ENCODE measurements at places on chromosomes 12 and 14.

DNA sequence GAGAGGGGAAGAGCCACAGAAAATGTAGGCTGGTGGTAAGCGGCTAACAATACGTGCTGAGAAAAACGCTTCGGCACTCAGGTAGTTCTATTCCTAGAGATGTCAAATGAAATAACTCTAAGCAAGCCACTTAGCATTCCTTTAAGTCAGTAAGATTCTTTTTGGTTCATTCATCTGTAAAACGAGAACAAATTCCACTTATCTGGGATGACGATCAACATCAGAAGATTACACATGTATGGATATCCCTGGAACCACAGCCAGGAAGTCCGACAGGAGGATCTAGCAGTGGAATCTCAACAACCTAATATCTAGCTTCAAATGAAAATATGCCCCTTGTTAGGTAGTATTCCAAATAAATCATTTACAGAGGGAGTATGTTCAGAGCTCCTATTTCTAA, 74.6 kb upstream of the CDKN3 start:
- DNase-seq: no peak

GRCh38 chr12:117101953-117102799, 3.0 kb upstream of the TESC start:
- no peak for DNase-seq

- no peak for DNase-seq
These were observed 124.9 kb upstream of the ATXN7L3B start for GRCh38 chr12:74412606-74413230.

DNA sequence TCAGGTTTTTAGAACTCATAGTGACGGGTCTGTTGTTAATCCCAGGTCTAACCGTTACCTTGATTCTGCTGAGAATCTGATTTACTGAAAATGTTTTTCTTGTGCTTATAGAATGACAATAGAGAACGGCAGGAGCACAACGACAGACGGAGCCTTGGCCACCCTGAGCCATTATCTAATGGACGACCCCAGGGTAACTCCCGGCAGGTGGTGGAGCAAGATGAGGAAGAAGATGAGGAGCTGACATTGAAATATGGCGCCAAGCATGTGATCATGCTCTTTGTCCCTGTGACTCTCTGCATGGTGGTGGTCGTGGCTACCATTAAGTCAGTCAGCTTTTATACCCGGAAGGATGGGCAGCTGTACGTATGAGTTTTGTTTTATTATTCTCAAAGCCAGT, 34.4 kb downstream of the PSEN1 start:
- DNase-seq: no peak

- no peak for DNase-seq
These were observed 22.2 kb downstream of the TMEM30B start for GRCh38 chr14:61258985-61259384.

GRCh38 chr12:55996201-55996714, 818 bp upstream of the SUOX start:
- peak; percentile 37 for DNase-seq

GRCh38 chr12:11482955-11483354, 87.6 kb upstream of the PRB2 start:
- no peak for DNase-seq

DNA sequence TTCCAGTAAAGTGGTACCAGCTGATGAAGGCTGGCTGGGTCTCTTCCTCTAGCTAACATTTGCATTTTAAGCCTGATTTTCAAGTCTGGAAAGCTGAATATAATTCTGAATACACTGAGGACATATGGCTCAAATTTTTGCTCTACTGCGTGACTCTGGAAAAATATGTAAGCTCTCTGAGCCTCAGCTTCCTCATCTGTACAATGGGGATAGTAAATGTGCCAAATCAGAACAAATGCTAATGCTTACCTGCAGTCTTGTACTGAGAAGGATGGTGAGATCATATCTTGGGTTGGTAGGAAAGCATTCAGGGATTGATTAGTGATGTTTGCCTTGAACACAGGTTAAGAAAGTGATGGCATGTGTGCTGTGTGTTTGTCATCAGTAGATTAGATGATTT, 14.6 kb downstream of the HNF1A start:
- DNase-seq: no peak

- DNase-seq: no peak
These were observed 291.7 kb downstream of the RMST start for GRCh38 chr12:97754306-97754705.

DNA sequence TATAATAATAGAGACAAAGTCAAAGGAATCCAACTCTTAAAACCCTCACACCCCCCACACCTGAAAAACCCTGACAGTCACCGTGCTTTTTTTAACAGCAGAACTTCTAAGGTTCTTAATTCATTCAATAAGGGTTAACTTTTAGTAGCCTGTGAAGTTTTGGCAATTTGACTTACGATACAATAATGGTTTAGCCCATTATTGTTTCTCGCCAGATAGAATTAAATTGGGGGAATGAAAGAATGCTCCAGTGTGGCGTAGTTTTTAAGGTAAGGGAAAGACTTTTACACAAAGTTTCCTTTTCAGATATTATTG, 604 bp upstream of the MAGOHB start:
- DNase-seq: no peak

DNA sequence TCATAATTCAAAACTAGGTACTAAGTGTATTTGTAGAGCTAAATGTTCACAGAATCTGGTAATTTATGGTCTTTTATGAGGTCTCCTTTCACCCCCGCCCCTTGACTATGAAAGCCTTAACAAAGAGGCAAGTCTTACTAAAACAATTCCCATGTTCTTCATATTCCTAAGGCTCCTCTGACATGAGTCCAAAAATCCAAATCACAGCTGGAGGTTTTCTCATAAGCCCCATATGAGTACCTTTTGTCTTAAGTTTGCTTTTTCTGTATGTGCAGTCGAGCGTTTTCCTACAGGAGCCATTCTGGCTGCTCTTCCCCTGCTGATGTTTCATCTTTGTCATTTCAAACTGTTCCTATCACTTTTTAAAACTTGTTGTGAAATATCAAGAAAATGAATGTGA, 55.2 kb downstream of the SIX1 start:
- no peak for DNase-seq

DNA sequence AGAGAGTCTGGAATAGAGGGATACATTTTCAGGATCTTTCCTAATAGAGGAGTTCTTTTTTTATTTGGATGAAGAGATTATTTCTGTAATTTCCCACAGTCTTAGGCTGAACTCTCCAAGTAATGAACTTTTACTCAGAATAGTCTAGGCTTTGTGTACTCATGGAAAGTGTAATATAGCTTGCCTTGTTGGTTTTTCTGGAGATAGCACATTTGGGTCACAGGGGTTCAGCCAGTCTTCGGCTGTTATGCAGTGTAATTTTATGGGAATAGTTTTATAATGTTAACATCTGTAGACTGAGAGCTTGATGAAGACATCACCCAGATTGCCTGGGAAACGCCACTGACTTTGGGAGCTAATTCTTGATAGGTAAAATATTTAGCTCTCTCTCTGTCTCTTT, 450.8 kb downstream of the RAD51B start:
- no peak for DNase-seq

- no peak for DNase-seq
These were observed 15.6 kb downstream of the ABHD12B start for GRCh38 chr14:50887476-50887875.

DNA sequence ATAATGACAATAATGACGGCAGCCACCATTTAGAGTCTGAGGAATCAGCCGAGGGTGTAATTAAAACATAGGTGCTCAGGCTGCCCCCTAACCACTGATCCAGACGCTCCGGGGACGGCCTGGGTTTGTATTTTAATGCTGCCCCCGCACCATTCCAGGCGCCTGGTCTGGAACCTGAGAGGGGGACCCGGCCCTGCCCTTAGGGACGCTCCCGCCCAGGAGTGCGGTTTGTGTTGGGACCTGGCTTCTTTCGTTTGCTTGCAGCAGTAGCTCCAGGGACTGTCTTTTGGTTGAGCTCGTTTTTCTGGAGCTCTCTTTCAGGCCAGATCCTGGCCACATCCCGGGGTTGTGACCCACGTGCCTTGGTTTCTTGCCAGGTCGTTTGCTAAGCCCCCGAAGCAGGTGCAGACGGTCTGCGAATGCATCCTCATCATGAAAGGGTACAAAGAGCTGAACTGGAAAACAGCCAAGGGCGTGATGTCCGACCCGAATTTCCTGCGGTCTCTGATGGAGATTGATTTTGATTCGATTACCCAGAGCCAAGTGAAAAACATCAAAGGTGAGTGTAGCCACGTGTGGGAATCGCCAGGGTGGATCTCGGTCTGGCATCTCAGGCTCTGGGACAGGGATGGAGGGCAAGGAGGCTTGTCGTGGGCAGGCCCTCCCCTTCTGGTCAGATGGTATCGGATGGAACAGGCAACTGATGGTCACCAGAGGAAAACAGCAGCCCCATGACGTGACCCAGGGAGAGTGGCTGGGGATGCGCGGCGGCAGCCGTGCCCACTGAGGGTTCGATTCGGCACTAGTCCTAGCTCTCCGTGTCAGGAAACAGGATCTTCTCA, 63.5 kb downstream of the CCDC92 start:
- no peak for DNase-seq

- no peak for DNase-seq
These were observed 1.9 kb upstream of the BCL11B start for GRCh38 chr14:99273766-99274345.

DNA sequence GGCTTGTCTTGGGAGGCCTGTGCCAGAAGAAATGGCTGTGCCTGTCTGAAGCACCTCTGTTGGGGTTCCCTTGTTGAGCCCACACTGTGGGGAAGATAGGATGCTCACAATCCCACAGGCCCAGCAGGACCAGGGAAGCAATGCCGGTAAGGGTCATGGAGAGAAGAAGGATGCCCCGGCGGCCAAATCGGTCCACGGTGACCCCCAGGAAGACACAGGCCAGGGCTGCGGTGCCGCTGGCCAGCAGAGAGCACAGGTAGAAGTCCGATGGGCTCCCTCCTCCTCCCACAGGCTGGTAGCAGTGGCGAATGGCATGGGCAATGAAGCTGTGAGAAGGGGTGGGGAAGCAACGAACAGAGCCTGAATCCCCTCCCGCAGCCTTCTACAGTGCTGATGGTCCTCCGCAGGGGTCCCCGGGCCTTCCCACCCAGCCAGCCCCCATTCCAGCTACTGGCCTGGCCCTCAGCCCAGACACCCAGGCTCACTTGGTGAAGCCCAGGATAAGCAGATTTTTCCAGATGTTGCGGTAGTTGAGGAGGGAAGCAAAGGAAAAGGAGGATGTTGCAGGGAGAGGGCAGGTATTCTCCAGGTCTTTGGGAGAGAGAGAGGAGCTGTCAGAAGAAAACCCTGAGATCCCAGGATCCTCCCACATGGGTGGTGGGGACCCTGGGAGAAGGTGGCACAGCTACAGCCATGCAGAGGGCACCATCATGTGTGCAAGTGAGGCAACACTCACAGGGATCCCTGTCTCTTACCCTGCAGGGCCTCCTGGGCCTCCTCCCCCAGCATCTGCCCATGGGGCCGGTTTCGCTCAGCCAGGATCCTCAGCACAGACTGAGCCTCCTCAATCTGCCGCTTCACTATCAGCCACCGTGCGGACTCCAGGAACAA, 5.0 kb downstream of the SLC22A17 start:
- no peak for DNase-seq

- DNase-seq: no peak
These were observed 200.7 kb upstream of the FOXN3 start for GRCh38 chr14:89617481-89618329.

DNA sequence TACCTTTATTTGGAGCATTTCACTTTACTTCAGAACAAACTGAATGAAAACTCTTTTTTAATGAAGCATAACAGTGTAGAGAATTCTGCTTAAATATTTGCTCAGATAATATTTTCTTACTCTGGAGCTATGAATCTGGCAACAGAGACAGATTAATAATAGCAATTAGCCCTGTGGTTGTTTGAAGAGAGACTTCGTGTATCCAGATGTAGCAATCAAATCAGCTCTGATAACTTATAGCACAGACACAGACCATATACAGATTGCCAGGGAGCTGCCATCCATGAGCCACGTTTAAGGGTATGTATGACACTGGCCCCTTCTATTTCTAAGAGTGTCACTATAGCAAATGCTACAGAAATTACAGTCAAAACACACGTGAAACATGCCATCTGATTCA, 146.6 kb downstream of the EXOC5 start:
- no peak for DNase-seq

- DNase-seq: no peak
These were observed 1.8 kb downstream of the KITLG start for GRCh38 chr12:88578276-88579160.

DNA sequence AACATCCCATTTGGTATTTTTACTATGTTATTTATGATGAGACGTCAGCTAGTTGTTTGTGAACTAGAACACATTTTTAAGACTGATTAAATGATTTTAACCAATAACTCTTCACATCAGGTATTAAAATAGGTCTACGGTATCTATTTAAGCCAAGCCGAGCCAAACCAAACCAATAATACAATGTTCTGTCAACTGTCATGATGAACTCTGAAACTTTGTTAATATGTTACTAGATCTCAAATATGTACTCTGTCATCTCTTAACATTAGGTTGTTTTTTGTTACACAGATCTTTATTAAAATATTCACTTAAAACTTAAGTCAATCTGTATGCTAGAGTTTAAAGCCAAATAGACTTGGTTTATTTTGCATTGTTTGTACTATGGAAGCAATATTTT, 1.0 kb downstream of the ART4 start:
- DNase-seq: no peak

DNA sequence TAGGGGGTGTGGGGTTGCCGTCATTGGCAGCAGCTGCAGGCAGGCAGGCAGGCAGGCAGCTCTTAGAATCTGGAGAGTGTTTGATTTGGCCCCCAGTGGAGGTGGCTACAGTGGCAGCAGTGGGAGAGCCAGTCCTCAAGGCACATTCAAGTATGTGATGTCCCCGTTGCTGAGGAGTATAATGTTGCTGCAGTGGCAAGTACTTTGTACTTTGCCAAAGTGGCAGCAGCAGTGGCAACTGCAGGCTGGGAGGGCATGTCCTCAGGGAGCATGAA, 147.1 kb downstream of the PAPOLA start:
- no peak for DNase-seq

- no peak for DNase-seq
These were observed 8.1 kb downstream of the OSBPL8 start for GRCh38 chr12:76551482-76551888.

DNA sequence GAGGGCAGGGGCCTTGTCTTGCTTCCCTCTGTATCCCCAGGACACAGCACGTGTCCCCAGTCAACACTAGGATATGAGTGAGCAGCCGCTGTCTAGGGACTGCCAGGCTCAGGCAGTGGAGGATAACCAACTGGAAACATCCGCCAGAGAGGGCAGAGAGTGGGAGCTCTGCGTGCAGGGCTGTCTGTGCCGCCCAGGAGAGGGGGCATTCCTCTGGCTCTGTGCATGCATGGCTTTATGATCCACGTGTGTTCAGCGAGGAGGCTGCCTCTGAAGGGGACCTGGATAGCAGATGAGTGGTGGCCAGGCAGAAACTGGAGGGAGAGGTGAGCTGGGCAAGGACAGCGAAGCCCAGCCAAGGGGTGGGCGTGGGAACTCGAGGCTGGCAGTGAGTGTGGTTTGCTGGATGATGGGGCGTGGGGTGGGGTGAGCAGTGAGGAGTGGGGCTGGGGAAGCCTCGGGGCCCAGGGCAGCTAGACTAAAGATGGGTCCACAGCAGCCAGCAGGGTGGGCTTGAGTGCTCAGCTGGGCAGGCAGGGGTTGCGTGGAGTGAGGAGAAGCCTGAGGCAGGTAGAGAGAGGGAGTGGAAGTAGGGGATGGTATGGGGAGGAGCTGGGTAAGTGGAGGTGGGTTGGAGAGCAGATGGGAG, 72.9 kb downstream of the PRIMA1 start:
- no peak for DNase-seq

GRCh38 chr14:70107309-70107708, 81.4 kb downstream of the SLC8A3 start:
- no peak for DNase-seq
